ENCODE measurements at places on chromosomes 7 and 10.

DNA sequence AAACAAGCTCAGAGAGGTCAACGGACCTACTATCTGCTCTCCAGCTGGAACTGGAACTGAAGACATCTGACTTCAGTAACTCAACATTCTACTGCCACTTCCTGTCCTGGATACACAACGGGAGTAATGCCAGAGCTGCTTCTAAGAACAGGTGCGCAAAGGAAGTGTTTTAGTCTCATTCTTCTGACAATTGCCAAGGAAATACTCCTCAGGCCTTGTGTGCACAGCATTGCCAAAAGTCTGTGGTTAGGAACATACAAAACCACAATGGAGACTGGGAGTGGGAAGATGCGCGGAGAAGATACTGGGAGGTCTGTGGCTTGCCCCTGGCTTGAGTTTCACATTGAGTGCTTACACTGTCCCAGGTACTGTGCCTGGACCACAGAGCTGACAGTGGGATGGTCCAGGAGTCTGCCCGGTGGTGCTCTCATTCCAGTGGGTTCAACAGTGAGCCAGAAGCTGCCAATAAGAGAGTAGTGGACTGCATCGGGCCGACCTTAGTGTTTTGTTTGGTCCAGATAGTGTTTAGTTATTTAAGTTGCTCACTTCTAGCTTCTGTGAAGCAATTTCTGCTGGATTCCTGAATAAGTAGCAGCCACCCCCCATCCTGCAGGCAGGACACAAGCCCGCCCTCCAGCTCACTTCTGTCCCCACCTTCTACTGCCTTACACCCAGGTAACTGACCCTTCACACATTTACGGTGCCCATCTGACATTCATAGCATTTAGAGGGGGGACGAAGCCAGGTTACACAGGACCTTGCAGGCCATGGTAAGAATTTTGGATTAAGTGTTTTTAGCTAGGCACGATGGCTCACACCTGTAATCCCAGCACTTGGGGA is 10.3 kb downstream of the TBL2 start:
- no peak for DNase-seq

GRCh38 chr10:20885678-20886077 is 11.4 kb downstream of the NEBL start:
- no peak for DNase-seq

GRCh38 chr7:149719050-149719899 is 54.1 kb downstream of the ZNF467 start:
- no peak for DNase-seq

- no peak for DNase-seq
Observed at GRCh38 chr10:91036807-91037411, 116.0 kb upstream of the ANKRD1 start.

GRCh38 chr7:85175217-85175616 is 11.6 kb downstream of the SEMA3D start:
- DNase-seq = no peak

DNA sequence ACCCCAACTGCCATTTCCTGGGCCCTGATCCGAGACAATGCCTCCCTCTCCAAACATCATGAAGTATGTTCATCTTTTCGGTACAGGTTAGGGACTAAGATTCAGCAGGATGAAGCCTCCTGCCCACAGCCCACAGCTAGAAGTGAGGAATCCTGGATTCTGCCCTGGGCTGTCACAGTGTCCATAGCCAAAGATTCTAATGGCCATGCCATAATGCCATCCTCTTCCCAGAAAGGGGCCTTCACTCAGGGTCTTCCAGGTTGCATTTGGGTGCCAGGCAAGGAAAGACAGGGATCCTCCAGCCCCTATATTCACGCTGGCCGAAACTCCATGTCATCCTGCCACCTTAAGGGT is 15.7 kb upstream of the ZMIZ1 start:
- no peak for DNase-seq

- DNase-seq = no peak
Observed at GRCh38 chr7:71535616-71536015, 403.7 kb downstream of the GALNT17 start.

GRCh38 chr7:74606101-74606908 is 51.2 kb upstream of the GTF2I start:
- peak; percentile 40 for DNase-seq

DNA sequence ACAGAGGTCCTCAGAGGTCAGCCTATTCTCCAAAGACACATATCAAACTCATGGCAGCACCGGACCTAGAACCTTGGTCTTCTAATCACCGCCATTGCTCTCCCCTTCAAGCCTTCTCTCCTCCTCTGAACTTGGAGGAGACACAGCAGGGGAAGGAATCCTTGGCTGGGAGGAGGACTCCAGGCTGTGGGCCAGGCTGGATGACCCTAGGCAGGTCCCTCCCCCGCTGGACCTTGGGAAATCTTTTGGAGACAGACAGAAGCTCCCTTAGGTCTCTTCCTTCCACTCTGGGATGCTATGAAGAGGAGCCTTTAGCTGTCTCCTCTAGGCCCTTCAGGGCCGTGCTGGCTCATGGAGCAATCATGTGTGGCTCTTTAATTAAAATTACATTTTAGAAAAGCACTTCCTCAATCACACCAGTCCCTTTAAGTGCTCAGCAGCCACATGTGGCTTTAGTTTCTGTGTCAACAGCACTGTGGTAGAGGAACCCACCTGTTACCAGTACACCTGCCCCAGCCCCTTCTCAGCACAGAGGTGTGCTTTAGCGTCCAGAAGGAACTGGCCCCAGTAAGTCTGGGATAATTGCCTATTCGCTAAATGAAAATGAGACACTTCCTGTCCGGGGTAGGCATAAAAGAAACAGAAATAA is 238.2 kb downstream of the CELF2 start:
- no peak for DNase-seq

- no peak for DNase-seq
Observed at GRCh38 chr7:90617442-90617841, 21.3 kb downstream of the CDK14 start.

DNA sequence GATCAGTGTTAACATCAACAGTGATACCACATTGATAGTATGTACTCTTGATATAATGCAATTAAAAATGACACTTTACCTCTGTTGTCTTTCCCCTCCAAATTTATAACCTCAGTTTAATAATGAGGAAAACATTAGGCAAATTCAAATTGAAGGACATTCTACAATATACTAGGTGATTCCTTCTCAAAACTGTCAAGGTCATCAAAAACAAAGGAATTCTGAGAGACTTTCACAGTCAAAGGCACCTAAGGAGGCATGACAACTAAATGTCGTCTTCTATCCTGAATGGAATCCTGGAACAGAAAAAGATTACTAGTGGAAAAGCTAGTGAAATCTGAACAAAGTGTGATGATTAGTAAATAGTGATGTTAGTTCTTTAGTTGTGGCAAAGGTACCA is 22.3 kb upstream of the NXPH1 start:
- no peak for DNase-seq

GRCh38 chr7:54332301-54332700 is 209.9 kb upstream of the VSTM2A start:
- DNase-seq = no peak

GRCh38 chr7:103862302-103863035 is 127.0 kb downstream of the RELN start:
- no peak for DNase-seq

DNA sequence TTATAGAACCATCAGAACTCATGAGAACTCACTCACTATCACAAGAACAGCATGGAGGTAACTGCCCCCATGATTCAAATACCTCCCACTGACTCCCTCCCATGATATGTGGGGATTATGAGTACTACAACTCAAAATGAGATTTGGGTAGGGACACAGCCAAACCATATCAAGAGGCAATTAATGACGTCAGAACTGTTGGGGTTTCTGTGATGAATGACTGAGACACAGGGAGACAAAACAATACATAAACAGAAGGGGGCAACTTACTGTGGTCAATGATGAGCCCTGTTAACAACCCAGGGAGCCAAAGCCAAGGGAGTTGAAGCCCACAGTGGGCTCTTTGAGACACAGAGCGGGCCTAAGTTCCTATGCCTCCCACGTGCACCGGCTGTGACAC is 171.3 kb upstream of the GHITM start:
- DNase-seq = no peak
